Breast epithelium (tissue), 4 donors: ENCODE measurements at places on chromosomes 3 and 15. TPM values are rescaled to one million over a fixed set of nuclear protein-coding genes. Genes with fewer than 3 reads are reported as not detected.
A peak's percentile ranks its signal among the peaks of the same experiment; 100 is the strongest.

The C3orf85 gene
- total RNA-seq: not detected

GRCh38 chr3:43426388-43426787 is 140.0 kb downstream of the SNRK start:
- no peak for DNase-seq

DNA sequence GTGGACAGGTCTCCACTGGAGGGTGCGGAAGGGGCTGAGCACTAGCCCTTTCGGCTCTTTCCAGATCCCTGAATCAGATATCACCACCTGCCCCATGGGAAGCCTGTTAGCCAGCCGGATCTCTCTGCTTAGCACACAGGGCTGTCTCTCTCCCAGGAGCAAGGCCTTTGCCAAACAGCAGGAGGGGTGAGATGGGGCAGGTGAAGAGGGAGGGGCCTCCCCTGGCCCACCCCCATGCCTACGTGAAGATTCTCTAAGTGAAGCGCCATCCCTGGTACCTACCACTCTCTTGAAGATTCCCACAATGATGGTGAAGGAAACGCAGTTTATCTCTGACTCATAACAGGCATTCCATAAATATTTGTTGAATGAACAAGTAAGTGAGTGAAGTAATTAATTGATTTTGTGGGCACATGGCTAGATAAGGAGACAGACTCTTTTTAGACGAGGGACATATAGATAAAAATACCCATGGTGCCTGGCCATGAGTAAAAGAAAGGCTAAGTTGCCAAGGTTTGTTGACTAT is 19.6 kb upstream of the HCN4 start:
- no peak for DNase-seq

DNA sequence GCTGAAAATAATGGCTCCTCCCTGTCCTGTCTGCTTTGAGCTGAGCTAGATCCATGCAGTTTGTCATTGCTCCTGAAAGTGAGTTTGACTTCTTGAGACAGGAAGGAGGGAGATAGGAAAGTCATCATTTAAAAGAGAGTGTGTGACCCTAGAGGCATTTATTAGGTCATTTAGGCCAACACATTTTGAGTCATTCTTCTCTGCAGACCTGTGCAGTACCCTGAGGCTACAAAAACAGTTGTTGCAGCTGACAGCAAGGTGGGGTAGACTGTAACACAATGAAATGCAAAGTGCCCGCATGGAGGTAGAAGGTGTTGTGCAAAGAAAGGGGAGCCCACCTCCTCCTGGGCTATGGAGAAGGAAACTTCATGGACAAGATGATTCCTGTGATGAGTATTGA is 102.8 kb upstream of the PFN2 start:
- DNase-seq: no peak

The PDIA5 gene
- 11.0 TPM for total RNA-seq

- no peak for DNase-seq
Measured at GRCh38 chr3:106167728-106168127, 298.9 kb upstream of the CBLB start.

DNA sequence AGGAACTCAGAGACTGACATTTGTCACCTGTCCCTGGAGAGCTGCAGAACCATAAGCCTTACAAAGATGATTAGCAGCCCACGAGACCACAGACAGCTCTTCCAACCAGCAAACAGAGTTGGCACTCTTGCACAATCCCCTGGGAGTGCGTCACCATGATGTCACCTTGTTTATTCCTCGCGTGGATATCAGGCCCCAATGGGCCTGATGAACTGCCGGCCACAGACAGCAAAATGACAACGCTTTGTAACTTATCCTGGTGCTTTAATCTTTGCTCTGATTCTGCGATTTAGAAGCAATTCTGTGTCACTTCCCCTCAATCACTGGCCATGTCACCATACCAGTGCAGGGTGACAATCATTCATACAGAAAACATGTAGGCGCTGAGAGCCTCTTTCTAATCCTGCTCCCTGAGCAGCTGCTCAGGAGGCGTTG is 89.2 kb downstream of the TAMM41 start:
- DNase-seq: no peak

- DNase-seq: no peak
Measured at GRCh38 chr3:169345662-169346331, 317.7 kb downstream of the MECOM start.

GRCh38 chr3:172713316-172713715 is 2.4 kb upstream of the NCEH1 start:
- no peak for DNase-seq

- no peak for DNase-seq
Measured at GRCh38 chr3:162998205-162998604, 1501.6 kb downstream of the OTOL1 start.

GRCh38 chr3:136577791-136578190 is 174.4 kb downstream of the STAG1 start:
- no peak for DNase-seq

DNA sequence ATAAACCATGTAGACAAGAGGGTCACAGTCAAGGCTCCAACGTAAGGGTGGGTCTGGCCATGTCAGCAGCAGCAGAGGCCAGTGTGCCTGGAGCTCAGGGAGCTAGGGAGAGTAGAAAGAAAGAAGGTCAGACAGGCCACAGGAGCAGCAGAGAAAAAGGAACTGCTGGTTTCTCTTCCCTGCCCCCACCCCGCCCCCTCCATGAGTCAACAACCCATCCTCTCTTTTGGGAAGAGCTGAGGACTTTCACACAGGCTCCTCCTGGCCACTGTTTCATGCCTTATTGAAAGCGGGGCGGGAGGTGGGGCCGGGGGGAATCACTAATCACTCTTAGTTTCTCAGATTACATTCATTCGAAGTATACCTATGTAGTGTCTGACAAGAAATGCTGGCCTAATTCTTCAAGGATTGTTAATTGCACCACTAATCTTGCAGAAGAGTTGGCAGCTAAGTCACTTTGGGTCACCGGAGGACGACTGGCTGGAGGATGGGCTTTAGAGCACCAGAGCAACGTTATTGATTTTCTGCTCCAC is 9.1 kb upstream of the SCG3 start:
- DNase-seq: no peak

The SLC6A11 gene
- 0.15 TPM for total RNA-seq

DNA sequence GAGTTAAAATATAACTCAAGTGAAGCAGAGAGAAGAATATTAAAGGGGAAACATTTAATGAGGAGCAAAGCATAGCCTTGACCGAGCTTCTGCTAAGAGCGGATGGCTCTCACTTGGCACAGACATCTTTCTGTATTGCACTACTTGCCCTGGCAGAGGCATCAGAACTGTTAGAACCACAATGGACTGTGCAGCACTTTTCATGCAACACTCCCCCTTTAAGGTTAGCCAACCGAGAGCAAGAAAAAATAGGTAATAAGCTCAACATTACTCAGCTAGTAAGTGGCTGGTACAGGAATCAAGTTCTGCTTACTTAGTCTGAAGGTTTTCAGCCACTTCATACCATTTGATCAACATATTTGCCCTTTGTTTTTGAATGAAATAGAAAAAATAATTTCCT is 33.7 kb downstream of the CRTC3 start:
- DNase-seq: no peak

The TSC22D2 gene
- total RNA-seq: 12.1 TPM

GRCh38 chr15:60905587-60905986 is 323.5 kb downstream of the RORA start:
- DNase-seq: no peak

GRCh38 chr15:73755481-73755880 is 2.3 kb upstream of the INSYN1 start:
- DNase-seq: no peak

GRCh38 chr3:30617653-30618052 is 11.3 kb downstream of the TGFBR2 start:
- no peak for DNase-seq

The TMCO5A gene
- not detected for total RNA-seq

The MNS1 gene
- total RNA-seq: 2.4 TPM

- peak; percentile 54 for DNase-seq
Measured at GRCh38 chr3:149808209-149808829, 4.7 kb upstream of the RNF13 start.

- DNase-seq: no peak
Measured at GRCh38 chr15:92819278-92820235, 80.6 kb upstream of the CHD2 start.

DNA sequence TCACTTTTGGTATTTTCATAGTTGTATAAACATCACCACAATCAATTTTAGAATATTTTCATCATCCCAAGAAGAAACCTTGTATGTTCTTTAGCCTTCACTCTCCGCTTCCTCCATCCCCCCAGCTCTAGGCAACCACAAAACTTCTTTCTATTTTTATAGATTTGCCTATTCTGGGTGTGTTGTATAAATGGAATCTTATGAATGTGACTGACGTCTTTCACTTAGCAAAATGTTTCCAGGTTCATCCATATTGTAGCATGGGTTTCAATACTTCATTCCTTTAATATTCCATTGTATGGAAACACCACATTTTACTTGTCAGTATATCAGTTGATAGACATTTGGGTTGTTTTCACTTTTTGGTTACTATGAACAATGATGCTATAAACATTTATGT is 335.8 kb upstream of the GOLIM4 start:
- no peak for DNase-seq

The PRSS50 gene
- total RNA-seq: not detected

The RHOV gene
- total RNA-seq: not detected

DNA sequence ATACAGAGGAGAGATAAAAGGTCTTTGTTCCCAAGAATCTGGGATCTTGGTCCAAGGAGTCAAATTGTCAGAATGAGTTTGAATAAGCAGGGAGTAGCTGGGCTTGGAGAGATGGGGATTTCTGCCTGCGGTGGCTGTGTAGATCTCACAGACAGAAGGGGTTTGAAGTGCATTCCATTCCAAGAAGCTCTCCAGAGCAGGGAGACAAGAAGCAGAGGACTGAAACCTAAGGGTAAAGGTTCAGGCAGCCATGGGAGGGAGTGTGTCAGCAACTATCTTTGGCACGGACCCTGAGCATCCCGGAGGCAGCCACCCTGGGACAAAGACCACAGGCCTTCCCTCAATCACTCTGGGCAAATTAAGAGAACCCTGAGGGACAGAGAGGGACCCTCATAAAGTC is 422.3 kb upstream of the WNT5A start:
- DNase-seq: no peak

- DNase-seq: no peak
Measured at GRCh38 chr3:28218071-28218916, 23.1 kb upstream of the CMC1 start.

The TOMM70 gene
- total RNA-seq: 59.7 TPM

GRCh38 chr3:107990926-107991325 is 99.9 kb downstream of the CD47 start:
- DNase-seq: no peak

The RAD18 gene
- total RNA-seq: 26.3 TPM

DNA sequence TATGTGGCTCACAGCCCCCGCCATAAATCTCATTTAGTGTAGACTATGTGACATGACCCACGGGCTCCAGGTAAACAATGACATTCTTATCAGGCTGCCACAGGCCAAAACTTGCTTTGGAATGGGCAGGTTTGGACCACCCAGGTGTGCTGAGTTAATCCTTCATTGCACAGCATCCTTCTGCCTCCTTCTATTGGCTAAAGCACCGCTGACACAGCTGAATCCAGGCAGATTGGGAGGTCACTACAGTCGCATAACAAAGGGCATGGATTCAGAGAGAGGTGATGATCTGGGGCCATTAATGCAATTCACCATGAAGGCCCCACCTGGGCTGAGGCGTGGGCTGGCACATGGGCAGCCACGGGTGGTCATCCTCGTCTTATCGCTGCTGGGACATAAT is 47.8 kb upstream of the GALNT15 start:
- no peak for DNase-seq

The MEX3B gene
- 0.98 TPM for total RNA-seq

DNA sequence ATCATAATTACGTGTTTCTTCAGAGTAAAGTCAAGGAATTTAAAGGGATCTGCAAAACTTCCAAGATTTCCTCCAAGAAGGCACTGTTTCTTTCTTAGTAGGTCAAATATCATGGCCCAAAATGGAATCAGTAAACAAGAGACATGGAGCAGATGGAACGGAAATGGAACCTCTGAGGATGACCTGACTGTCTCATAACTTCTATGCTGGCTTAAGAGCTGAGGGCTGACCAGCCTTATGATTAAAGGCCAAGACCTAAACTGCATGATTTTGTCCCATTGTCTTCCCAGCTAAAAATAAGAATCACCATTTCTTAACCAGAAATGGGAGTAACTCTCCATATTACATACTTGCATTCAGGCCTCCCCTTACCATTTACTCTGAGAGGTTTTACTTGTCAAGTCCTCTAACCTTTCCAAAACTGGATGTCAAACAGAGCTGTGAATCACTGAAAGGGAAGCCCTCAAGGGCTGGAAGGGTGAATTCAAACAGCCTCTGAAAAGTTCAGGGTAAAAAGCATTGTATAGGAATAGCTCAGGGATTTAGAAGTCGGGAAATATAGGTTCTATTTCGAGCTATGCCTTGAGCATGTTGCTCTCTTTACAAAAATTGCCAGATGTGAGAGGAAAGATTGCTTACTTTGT is 103.7 kb downstream of the MEIS2 start:
- no peak for DNase-seq
